ENCODE measurements at places on chromosomes 4 and X. TPM values are rescaled to one million over a fixed set of nuclear protein-coding genes. Genes with fewer than 3 reads are reported as not detected.

- no peak for DNase-seq
These were observed 70.5 kb upstream of the ESX1 start for GRCh38 chrX:104325213-104325585.

GRCh38 chr4:177519481-177520260 lies 77.4 kb upstream of the AGA start:
- no peak for DNase-seq

GRCh38 chrX:18149454-18149853 lies 71.2 kb downstream of the BEND2 start:
- DNase-seq, result no peak

DNA sequence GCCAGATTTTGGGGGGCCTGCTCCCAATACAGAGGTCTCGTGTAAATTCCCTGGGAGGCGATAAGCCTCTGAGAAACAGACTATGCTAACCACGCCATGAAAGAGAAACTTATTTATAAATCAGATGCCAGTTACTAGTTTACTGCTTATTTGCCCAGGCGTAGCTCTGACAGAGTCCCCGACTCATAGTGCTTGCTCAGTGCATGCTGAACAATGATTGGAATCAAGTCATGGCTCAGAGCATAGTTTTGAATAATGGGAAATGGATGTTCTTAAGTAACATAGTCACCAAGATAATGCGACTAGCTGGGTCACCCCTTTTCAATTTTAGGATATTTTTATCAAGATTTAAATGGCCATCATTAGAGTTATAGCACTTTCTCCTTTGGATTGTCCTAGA lies 39.9 kb downstream of the HTT start:
- DNase-seq, result no peak

- no peak for DNase-seq
These were observed 313.6 kb upstream of the DKK2 start for GRCh38 chr4:107349732-107350131.

DNA sequence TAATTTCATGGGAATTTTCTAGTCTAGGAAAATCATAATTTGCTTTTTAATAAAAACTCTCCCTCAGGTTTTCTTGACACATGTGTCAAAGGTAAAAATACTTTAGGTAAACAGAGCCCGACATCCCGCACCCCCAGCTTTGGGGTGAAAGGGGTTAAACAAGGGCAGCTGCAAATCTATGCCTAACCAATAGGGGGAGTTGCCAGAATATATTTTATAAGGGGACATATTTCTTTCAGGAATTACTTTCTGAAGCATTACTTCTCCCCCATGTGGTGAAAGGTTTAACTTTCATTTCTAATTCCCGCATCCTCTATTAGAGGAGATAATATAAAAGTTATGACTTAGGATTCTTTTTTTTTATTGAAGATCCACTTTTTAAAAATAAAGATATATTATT lies 53.9 kb upstream of the HEPH start:
- DNase-seq, result no peak

DNA sequence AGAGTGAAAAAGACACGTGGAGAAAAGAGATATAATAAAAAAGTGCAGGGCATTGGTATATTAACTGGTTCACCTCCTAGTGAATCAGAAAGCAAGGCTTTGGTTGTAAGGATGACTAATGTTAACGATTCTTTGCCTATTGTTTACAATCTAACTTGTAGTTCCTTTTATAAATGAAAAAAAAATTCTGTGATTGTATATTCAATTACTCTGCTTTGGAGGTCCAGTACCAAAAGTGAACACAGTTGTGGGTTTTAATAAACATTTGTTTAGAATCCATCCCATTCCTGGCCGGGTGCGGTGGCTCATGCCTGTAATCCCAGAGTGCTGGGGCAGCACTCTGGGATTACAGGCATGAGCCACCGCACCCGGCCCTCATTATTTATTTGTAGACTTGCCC lies 36.9 kb upstream of the PRSS12 start:
- DNase-seq, result no peak

GRCh38 chr4:44447563-44448504 lies 775 bp downstream of the KCTD8 start:
- no peak for DNase-seq

DNA sequence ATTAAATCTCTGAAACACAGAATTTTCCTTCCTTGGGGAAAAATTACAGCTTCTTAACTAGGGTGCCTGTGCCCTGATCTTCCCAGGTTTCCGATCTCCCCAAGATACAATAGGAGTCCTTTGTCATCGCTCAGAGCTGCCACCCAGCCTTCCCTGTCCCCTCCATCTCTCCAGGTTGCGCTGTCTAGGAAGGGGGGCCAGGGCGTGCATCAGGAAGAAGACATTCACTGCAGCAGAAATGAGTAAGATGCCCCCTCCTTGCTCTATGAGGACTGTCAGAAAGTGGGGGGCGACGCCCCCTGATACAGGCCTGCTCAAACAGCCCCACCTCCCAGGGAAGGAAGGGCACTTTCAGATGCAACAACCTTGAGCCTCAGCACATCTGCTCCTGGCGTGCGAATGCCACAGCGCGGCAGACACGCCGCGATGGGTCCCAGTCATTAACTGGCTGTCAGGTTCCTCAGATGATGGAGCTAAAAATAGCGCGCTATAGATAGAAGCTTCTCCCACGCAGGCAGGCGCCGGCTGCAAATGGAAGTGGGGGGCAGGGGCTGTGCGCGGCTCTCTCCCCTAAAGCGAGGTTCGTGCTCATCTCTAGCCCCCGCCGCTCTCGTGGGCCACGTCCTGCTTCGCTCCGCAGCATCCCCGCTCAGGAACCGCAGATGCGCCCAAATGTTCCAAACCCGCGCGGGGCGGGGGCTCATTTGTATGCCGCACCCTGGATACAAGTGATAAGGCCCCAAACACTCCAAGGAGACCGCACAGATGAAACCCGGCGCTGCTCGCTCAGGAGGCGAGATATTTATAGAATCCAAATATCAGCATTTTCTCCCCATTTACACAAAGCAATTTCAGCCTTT lies 57.6 kb upstream of the LGI2 start:
- DNase-seq, result no peak

GRCh38 chr4:126850286-126850685 lies 782.5 kb upstream of the INTU start:
- DNase-seq, result peak; percentile 72

The GLUD2 gene
- 1.6 TPM for total RNA-seq

The CCKAR gene
- not detected for total RNA-seq

The SLC10A4 gene
- not detected for total RNA-seq

Data from glomerular endothelial cell (primary cell).